ENCODE measurements at places on chromosomes 13 and 19. TPM values are rescaled to one million over a fixed set of nuclear protein-coding genes. Genes with fewer than 3 reads are reported as not detected.

GRCh38 chr13:99894840-99895443 is 76.6 kb downstream of the ZIC5 start:
- H3K4me1 ChIP-seq = peaks cover 12% of the 10 kb centered on the region
- H3K27me3 ChIP-seq = peaks cover 61% of the 10 kb centered on the region
- H3K36me3 ChIP-seq = peaks cover 2% of the 10 kb centered on the region
- peak overlapping the region; percentile 6 for H3K27ac ChIP-seq
- no peak for DNase-seq

DNA sequence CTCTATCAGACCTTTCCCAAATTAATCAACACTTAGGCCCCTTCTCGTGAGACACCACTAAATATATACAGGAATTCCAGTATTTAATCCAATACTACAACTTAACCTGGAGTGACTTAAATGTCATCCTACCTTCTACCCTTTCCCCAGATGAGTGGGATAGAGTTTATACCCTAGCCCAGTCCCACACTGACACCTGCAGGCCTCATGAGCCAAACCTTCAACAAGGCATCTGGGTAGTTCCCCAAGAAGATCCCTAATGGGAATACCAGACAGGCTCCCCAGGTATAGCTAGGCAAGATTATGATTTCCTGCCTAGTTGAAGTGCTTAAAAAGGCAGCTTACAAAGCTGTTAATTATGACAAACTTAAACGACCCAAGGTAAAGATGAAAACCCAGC is 15.9 kb downstream of the ZNF83 start:
- H3K4me3 ChIP-seq = no peak overlapping the region
- H3K36me3 ChIP-seq = peaks cover 25% of the 10 kb centered on the region
- peaks cover 6% of the 10 kb centered on the region for H3K4me1 ChIP-seq
- no peaks in the 10 kb centered on the region for H3K27me3 ChIP-seq
- H3K27ac ChIP-seq = no peak overlapping the region

The PTH2 gene
- not detected for total RNA-seq

DNA sequence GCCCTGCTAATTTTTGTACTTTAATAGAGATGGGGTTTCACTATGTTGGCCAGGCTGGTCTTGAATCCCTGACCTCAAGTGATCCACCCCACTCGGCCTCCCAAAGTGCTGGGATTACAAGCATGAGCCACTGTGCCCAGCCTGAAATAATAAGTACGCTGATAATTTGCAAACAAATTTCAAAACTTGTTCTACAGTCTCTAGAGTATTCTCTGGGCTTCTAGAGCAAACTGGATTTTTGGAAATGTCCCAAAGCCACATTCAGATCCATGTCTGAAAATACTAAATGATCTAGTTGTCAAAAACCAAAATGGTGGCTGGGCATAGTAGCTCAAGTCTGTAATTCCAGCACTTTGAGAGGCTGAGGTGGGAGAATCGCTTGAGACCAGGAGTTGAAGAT is 39.9 kb upstream of the PSPC1 start:
- no peak overlapping the region for H3K4me3 ChIP-seq
- H3K4me1 ChIP-seq = peaks cover under 1% of the 10 kb centered on the region
- DNase-seq = no peak
- H3K27ac ChIP-seq = no peak overlapping the region
- no peaks in the 10 kb centered on the region for H3K27me3 ChIP-seq
- H3K36me3 ChIP-seq = peaks cover 49% of the 10 kb centered on the region

- H3K4me3 ChIP-seq = no peak overlapping the region
- DNase-seq = no peak
- H3K4me1 ChIP-seq = no peaks in the 10 kb centered on the region
- no peaks in the 10 kb centered on the region for H3K36me3 ChIP-seq
These were observed 51.0 kb upstream of the CYP2A7 start for GRCh38 chr19:40933025-40933424.

GRCh38 chr19:7853770-7854128 is 20.4 kb downstream of the PRR36 start:
- no peak overlapping the region for H3K4me3 ChIP-seq
- no peak overlapping the region for H3K27ac ChIP-seq
- no peaks in the 10 kb centered on the region for H3K36me3 ChIP-seq
- no peaks in the 10 kb centered on the region for H3K4me1 ChIP-seq
- DNase-seq = no peak

- no peak for DNase-seq
- H3K27ac ChIP-seq = no peak overlapping the region
- no peak overlapping the region for H3K4me3 ChIP-seq
- no peaks in the 10 kb centered on the region for H3K36me3 ChIP-seq
- no peaks in the 10 kb centered on the region for H3K27me3 ChIP-seq
- H3K4me1 ChIP-seq = peaks cover 31% of the 10 kb centered on the region
These were observed 168.0 kb downstream of the FOXO1 start for GRCh38 chr13:40498461-40498860.

DNA sequence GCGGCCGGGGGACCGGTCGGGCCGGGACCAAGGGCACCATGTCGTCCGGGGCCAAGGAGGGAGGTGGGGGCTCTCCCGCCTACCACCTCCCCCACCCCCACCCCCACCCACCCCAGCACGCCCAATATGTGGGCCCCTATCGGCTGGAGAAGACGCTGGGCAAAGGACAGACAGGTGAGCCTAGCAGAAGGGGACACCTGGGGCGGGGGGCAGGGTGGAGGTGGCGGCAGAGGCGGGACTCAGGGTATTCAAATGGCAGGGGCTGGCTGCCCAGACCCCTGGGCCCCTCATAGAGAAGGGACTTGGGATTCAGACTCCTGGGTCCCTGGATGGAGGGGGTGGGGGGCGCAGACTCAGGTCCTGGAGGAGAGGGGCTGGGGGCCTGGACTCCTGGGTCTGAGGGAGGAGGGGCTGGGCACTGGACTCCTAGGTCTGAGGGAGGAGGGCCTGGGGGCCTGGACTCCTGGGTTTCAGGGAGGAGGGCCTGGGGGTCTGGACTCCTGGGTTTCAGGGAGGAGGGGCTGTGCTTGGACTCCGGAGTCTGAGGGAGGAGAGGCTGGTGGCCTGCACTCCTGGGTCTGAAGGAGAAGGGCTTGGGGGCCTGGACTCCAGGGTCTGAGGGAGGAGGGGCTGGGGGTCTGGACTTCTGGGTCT is 735 bp downstream of the BRSK1 start:
- no peaks in the 10 kb centered on the region for H3K36me3 ChIP-seq
- H3K4me1 ChIP-seq = peaks cover 28% of the 10 kb centered on the region
- no peak overlapping the region for H3K27ac ChIP-seq
- no peak for DNase-seq
- H3K4me3 ChIP-seq = no peak overlapping the region
- H3K27me3 ChIP-seq = peaks cover 4% of the 10 kb centered on the region

DNA sequence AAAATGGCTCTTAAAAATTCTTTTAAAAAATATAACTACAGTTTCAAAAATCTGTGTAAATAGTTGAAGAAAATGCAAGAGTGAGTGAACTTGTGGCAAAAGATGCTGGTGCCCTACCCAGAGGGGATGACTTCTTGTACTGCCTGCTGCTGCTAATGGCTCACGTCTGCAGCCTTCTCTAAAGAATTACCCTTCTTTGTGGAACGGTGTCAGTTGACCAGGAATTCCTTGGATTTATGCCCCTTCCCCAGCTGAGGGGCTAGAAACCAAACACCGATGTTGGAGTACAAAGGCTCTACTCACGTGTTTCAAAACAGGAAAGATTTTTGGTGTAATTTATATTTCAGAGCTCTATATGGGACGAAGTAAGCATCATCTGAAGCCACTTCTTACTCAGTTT is 1582.8 kb downstream of the OLFM4 start:
- no peak overlapping the region for H3K27ac ChIP-seq
- no peaks in the 10 kb centered on the region for H3K27me3 ChIP-seq
- no peaks in the 10 kb centered on the region for H3K36me3 ChIP-seq
- H3K4me1 ChIP-seq = no peaks in the 10 kb centered on the region
- no peak overlapping the region for H3K4me3 ChIP-seq
- DNase-seq = no peak

The MTUS2 gene
- not detected for total RNA-seq

- peak overlapping the region; percentile 86 for H3K4me3 ChIP-seq
- H3K27ac ChIP-seq = peak overlapping the region; percentile 90
- no peaks in the 10 kb centered on the region for H3K27me3 ChIP-seq
- DNase-seq = peak; percentile 78
- peaks cover 22% of the 10 kb centered on the region for H3K4me1 ChIP-seq
These were observed 1.1 kb upstream of the ZNF763 start for GRCh38 chr19:11963566-11964355.

GRCh38 chr19:38890686-38891085 is 8.7 kb downstream of the SIRT2 start:
- DNase-seq = no peak
- H3K36me3 ChIP-seq = peaks cover 2% of the 10 kb centered on the region
- H3K4me1 ChIP-seq = no peaks in the 10 kb centered on the region
- H3K27me3 ChIP-seq = no peaks in the 10 kb centered on the region
- no peak overlapping the region for H3K27ac ChIP-seq
- H3K4me3 ChIP-seq = no peak overlapping the region

DNA sequence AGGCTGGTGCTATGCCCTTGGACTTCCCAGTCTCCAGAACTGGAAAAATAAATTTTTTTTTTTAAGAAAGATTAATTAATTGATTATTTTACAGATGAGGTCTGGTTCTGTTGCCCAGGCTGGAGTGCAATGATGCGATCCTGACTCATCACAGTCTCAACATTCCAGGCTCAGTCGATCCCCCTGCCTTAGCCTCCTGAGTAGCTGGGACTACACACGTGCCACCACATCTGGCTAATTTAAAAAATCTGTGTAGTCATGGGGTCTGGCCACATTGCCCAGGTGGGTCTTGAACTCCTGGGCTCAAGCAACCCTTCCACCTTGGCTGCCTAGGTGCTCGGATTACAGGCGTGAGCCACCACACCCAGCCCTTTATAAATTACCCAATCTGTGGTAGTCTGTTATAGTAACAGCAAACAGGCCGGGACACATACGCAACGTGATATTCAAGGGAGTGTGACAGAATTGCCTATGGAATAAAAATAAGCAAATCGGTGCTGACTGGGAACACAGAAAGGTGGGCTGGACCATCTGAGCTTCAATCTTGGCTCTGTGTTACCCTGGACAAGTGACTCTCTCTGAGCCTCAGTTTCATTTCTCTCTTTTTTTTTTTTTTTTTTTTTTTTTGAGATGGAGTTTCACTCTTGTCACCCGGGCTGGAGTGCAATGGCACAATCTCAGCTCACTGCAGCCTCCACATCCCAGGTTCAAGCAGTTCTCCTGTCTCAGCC is 42.8 kb downstream of the PIN1 start:
- no peak overlapping the region for H3K4me3 ChIP-seq
- H3K27me3 ChIP-seq = peaks cover 3% of the 10 kb centered on the region
- H3K36me3 ChIP-seq = no peaks in the 10 kb centered on the region
- no peak for DNase-seq
- H3K4me1 ChIP-seq = no peaks in the 10 kb centered on the region

- DNase-seq = no peak
- H3K27ac ChIP-seq = peak overlapping the region; percentile 91
- peaks cover 76% of the 10 kb centered on the region for H3K36me3 ChIP-seq
These were observed 11.7 kb downstream of the LCP1 start for GRCh38 chr13:46170268-46170667.

DNA sequence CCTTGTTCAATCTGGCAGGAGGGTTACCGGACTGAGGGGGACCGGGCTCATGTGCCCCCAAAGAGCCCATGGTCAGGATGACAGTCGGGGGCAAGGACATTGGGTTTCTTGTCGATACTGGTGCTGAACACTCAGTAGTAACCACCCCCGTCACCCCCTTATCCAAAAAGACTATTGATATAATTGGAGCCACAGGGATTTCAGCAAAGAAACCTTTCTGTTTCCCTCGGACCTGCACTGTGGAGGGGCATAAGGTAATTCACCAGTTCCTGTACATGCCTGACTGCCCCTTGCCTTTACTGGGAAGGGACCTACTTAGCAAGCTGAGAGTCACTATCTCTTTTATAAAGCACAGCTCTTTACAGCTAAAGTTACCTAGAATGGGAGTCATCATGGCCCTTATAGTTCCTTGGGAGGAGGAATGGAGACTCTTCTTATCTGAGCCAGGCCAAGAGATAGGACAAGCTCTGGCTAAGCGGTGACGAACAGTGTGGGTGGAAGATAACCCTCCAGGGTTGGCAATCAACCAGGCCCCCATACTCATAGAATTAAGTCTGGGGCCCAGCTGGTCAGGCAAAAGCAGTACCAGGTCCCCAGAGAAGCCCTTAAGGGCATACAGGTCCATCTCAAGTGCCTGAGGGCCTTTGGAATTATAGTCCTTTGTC is 603.7 kb downstream of the UQCRFS1 start:
- H3K4me3 ChIP-seq = no peak overlapping the region
- no peak for DNase-seq
- H3K27ac ChIP-seq = no peak overlapping the region
- no peaks in the 10 kb centered on the region for H3K4me1 ChIP-seq
- no peaks in the 10 kb centered on the region for H3K27me3 ChIP-seq

DNA sequence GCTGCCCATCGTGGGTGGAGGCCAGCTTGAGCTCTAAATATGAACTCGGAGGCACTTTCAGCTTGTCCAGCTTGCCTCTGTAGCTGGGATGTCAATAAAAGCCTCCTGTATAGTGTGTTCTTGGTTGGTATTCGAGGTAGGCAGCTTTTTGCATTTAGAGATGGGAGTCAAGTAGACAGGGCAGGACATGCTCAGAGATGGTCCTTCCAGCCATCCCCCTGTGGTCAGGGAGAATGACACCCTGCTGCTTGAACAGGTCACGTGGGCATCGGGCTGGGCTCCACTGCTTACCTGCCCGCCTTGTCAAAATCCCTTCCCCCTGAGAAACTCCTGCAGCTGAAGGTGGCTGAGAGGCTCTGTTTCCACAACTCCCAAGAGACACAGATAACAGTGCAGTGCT is 302.5 kb downstream of the ZNF536 start:
- no peaks in the 10 kb centered on the region for H3K36me3 ChIP-seq
- H3K27me3 ChIP-seq = no peaks in the 10 kb centered on the region
- H3K27ac ChIP-seq = no peak overlapping the region
- no peak for DNase-seq

The KLK10 gene
- total RNA-seq = not detected

DNA sequence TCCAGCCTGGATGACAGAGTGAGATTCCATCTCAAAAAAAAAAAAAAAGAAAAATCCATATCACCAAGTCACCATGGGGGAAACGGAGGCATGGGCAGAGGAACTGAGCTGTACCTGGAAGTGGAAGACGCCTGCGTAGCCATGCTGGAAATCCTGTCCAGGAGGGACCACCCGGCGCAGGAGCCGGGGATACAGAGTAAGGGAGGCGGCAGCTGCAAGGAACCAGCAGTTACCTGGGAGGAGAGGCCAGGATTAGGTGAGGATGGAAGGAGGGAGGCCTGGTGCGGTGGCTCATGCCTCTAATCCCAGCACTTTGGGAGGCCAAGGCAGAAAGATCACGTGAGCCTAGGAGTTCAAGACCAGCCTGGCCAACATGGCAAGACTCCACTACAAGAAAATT is 2.0 kb downstream of the CAPN12 start:
- peaks cover 18% of the 10 kb centered on the region for H3K4me1 ChIP-seq
- no peak for DNase-seq
- peaks cover 4% of the 10 kb centered on the region for H3K27me3 ChIP-seq
- H3K36me3 ChIP-seq = no peaks in the 10 kb centered on the region

DNA sequence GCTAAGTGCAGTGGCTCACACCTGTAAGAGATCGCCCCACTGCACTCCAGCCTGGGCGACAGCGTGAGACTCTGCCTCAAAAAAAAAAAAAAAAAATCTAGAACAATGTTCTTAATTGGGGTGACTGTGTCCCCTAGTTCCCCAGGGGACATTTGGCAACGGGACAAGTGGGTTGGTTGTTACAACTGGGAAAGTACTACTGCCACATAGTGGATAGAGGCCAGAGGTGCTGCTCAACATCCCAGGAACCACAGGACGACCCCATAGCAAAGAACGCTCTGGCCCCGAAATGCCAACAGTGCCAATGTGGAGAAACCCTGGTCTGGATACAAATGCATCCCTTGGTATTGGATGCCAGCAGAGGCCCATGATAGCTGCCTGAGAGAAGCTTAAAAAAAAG is 11.8 kb downstream of the NLRP12 start:
- DNase-seq = no peak
- H3K36me3 ChIP-seq = no peaks in the 10 kb centered on the region
- no peak overlapping the region for H3K4me3 ChIP-seq
- no peak overlapping the region for H3K27ac ChIP-seq
- H3K27me3 ChIP-seq = no peaks in the 10 kb centered on the region
